ENCODE measurements at places on chromosomes 13 and 19.

- no peak for DNase-seq
Measured at GRCh38 chr13:91154558-91155353, 192.7 kb upstream of the MIR17HG start.

GRCh38 chr19:2083174-2083854 is 12.8 kb downstream of the MOB3A start:
- no peak for DNase-seq

DNA sequence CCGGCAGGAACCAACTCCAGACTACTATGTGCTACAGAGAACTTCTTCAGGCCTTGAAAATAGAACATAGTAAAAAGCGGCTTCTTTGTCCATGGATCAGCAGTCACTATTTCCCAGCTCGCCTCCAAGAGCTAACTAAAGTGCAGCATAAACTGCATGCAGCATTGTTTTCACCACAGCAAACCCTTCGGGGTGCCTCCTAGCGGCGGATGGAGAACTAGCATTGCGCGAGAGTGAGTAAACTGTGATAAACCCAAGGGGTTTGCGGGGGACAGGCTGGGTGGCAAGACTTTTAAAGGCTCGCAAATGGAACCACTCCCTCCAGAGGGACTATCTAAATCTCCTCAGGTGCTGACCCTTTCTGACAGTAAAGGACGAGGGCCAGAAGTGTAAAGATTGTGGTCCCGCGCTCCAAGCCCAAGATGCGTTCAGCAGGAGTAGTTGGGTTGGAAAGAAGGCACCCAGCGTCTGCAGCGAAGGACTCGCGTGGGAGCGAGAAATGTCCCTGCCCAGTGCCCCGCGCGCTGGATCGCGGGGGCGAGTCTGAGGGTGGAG is 21.5 kb upstream of the SGCG start:
- no peak for DNase-seq

- no peak for DNase-seq
Measured at GRCh38 chr19:996051-996838, 4.0 kb upstream of the GRIN3B start.

DNA sequence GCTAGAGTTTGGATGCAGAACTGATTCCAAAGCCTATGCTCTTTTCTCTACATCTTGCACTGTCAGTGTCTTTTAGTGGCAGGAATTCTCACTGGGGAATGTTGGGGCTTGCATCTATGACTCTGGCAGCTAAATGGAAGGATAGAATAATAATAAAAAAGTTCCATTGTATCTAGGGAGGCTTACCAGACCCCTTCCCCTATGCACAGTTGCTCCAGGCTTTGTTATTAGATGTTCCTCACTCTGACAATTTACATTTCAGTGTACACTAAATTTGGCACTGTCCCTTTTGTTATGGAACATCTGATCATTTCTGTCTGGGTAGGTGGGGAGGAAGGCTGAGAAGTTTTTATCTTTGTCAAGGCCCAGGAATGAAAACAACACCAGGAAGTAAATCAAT is 3.7 kb upstream of the TRIM13 start:
- no peak for DNase-seq

DNA sequence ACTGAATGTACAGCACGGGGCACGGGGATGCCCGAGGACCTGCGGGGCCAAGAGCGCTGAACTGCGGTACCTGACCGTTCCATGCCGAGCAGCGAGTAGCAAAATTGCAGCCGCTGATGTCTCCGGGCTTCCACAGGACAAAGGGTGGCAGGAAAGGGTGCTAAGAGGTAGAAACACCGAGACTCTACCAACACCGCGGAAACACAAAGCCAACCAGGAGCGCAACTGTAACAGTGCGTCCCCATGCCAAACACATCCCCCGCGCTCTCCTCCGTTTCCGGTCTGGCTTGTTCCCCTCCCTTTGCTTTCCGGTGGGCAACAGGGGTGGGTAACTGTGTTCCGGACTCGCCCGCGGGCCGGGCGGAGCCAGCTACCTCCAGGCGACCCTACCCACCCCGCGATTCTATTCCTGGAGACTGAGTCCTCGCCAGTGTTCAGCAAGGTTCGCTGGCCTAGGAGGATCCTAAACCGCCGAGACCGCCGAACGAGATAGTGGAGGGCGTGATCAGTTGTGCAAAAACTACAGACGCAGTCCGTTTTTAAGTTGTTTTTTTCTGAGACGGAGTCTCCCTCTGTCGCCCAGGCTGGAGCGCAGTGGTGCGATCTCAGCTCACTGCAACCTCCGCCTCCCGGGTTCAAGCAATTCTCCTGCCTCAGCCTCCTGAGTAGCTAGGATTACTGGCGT is 34.9 kb upstream of the NEK3 start:
- DNase-seq = peak; percentile 96

- no peak for DNase-seq
Measured at GRCh38 chr13:69287050-69287698, 820.5 kb upstream of the ATXN8OS start.

DNA sequence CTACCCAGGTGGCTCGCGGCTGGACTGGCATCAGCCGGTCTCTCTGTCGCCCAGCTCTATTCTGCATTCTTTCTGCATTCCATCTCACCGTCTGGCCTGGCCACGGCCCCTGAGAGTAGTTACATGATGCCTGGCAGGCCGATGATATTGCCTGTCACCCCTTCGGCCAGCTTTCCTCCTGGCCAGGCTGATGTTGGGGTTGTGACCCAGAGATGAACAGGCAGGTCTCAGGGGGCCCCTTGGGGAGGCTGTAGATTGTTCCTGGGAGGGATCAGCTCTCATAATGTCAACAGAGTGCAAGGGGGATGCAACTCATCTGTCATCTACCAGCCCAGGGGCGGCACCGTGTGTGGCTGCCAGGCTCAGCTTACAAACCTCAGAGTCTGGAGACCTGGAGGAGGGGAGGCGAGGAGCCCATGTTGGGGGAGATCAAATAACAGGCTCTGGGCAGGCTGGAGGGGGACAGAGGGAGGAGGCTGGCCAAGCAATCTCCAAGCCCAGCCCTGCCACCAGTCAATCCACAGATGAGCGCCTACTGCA is 13.6 kb upstream of the FBXO17 start:
- DNase-seq = no peak

GRCh38 chr19:44954278-44954648 is 917 bp upstream of the CLPTM1 start:
- no peak for DNase-seq

GRCh38 chr19:49744946-49745381 is 18.1 kb downstream of the TSKS start:
- DNase-seq = no peak

- no peak for DNase-seq
Measured at GRCh38 chr19:55528030-55528803, 8.7 kb downstream of the SBK2 start.

- no peak for DNase-seq
Measured at GRCh38 chr19:28718909-28719308, 494.0 kb downstream of the UQCRFS1 start.

DNA sequence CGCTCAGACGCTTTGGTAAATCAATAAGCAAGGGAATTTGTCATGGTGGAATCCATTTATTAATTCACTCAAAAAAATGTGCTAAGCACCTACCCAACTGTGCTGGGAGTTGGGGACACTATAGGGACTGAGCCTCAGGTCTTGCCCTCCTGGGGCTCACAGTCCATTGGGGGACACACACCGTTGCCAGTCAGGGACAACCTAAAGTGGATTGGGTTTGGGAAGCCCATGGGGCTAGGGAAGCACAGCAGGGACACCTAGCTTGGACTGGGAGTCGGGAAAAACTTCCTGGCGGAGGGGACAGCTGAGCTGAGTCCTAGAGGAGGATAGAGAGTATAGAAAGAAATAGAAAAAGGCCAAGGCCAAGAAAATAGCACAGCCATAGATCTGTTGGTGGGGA is 8.5 kb downstream of the FOSB start:
- no peak for DNase-seq

GRCh38 chr13:41746259-41746658 is 214.7 kb downstream of the VWA8 start:
- no peak for DNase-seq

GRCh38 chr19:41910992-41911888 is 17.0 kb downstream of the ERFL start:
- DNase-seq = no peak

GRCh38 chr13:40207001-40207478 is 459.4 kb downstream of the FOXO1 start:
- DNase-seq = no peak

- peak; percentile 85 for DNase-seq
Measured at GRCh38 chr19:41753936-41754529, 1.3 kb upstream of the CEACAM6 start.

DNA sequence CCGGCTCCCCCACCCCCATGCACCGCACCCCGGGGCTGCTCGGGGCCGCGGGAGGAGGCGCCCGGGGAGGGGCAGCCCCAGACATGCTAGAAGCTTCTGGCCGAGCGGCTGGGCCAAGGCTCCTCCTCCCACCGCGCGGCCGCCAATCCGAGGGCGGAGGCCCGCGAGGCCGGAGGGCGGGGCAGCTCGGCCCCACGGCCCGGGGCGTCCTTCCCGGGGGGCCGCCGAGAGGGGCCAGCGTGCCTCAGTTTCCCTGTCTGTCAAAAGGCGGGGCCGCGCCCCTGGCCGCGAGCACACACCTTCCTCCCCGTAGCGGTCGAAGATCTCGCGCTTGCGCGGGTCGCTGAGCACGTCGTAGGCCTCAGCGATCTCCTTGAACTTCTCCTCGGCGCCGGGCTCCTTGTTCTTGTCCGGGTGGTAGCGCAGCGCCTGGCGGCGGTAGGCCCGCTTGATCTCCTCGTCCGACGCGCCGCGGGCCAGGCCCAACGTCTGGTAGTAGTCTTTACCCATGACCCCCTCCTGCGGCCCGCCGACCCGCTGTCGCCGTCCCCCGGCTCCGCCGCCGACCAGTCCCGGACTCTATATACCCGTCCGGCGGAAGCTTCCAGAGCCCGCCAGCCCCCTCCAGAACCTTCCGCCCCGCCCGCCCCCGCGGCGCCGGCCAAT is at the start of gene DNAJB1:
TSS of gene DNAJB1 (minus strand) at position 558 of the 666 bp plus-strand sequence. CDS start at position 510, 48 bp downstream.
- peak; percentile 96 for DNase-seq

DNA sequence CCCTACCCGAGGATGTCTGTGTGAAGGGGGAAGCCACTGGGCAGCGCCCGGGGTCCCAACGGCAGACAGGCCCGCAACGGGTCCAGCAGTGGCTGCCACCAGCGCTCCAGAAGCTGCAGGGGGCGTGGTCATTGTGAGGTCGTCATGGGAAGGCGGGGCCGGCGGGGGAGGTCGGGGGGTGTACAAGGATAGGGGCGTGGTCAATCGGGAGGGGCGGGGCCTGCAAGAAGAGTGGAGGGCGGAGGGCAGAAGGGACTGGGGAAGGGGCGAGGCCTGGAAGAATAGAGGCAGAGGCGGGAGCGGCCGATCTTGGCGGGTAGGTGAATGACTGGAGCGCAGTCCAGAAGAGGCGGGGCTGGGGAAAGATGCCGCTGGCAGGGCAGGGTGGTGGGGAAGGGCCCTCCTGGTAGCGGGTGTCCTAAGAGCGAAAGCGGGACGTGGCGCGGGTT is 4.4 kb downstream of the FUZ start:
- DNase-seq = peak; percentile 92

- DNase-seq = no peak
Measured at GRCh38 chr13:102318233-102318632, 83.6 kb downstream of the FGF14 start.

- no peak for DNase-seq
Measured at GRCh38 chr19:18828786-18829185, 3.0 kb upstream of the UPF1 start.

- DNase-seq = no peak
Measured at GRCh38 chr19:42081584-42082203, 5.7 kb downstream of the ZNF574 start.

- no peak for DNase-seq
Measured at GRCh38 chr13:109043636-109044035, 414.2 kb downstream of the MYO16 start.

DNA sequence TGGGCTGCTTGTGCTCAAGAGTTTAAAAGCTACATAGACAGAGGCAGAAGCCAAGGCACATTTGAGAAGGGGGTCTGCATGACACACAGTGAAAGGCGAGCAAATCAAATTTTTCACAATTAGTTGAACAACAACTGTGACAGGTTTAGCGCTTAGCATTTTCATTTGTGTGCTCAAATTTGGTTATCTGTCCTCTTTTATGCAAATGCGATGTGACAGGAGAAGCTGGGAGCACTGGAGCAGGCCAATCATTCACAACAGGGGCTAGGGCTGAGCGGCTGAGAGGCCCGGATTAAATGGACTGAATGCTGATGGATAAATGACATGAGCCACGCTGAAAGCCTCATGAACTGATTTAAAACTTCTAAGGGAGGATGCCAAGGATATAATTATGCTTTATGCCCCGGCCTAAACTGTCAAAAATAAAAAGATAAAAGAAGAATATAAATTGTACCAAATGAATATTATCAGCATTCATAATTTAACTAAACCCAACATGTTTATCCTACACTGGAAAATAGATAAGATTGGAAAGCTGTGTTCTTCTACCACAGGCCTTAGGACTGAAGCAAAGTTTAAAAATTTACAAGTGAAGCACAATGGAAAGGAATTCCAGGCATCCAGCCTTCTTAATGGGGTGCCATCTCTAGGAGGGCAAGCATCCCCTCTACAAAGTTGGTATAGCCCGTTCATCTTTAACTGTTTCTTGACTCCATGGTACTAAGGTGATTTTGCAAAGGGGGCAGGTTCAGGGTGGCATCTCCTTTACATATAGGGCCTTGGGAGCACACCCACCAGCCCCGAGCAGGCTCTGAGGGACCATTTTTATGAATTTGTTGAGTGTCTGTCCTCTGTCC is 117.9 kb downstream of the RBM26 start:
- no peak for DNase-seq

- DNase-seq = no peak
Measured at GRCh38 chr13:39557285-39557955, 45.6 kb downstream of the LHFPL6 start.

- DNase-seq = peak; percentile 98
Measured at GRCh38 chr19:45423033-45423588, 606 bp downstream of the ERCC1 start.

- no peak for DNase-seq
Measured at GRCh38 chr13:61988810-61989209, 573.2 kb upstream of the PCDH20 start.

DNA sequence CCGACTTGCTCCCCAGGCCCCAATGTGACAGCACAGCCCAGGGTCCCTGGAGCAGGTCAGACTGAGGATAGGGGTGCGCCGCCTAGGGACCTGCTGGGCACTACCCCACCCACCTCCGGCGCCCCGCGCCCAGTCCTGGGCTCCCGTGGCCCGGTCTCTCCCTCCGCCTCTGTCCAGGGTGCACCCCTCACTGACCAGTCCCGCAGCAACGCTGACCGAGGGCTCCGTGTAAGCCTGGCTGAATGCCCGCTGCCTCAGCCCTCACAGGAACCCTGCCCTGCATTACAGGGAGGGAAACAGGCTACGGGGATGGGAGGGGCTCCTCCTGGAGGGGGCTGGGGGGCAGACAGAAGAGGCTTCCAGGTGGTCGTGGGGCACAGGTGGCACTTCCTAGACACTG is 31.7 kb downstream of the GPX4 start:
- no peak for DNase-seq

Measured in lower leg skin (tissue), 4 donors.